Stimulated activated naive CD8-positive, alpha-beta T cell treated with anti-CD3 and anti-CD28 coated beads, Interleukin-15, amount 100 ng/mL, for 72 hours (primary cell): ENCODE measurements at places on chromosomes 7 and 10.

- DNase-seq = no peak
Measured at GRCh38 chr10:44619975-44620374, 235.1 kb upstream of the CXCL12 start.

DNA sequence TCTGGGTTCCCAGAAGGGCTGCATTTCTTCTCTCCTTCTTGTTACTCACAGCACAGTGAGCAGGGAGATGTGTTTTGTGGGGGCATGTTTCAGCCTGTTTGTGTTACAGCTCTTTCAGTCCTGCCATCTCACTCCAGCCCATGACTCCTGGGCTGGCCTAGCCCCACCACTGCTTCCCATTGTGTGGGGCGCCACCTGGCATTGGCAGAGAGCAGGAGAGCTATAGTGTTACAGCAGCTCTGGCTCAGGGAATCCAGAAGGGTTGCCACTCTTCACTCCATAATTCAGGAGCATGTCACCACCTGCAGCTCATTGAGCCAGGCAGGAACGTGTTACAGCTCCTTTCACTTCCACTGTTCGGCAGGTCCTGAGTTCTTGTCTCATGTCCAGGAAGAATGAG, 30.0 kb downstream of the CLDN12 start:
- DNase-seq = no peak

- peak; percentile 73 for DNase-seq
Measured at GRCh38 chr10:119306514-119306951, 99.2 kb downstream of the GRK5 start.

DNA sequence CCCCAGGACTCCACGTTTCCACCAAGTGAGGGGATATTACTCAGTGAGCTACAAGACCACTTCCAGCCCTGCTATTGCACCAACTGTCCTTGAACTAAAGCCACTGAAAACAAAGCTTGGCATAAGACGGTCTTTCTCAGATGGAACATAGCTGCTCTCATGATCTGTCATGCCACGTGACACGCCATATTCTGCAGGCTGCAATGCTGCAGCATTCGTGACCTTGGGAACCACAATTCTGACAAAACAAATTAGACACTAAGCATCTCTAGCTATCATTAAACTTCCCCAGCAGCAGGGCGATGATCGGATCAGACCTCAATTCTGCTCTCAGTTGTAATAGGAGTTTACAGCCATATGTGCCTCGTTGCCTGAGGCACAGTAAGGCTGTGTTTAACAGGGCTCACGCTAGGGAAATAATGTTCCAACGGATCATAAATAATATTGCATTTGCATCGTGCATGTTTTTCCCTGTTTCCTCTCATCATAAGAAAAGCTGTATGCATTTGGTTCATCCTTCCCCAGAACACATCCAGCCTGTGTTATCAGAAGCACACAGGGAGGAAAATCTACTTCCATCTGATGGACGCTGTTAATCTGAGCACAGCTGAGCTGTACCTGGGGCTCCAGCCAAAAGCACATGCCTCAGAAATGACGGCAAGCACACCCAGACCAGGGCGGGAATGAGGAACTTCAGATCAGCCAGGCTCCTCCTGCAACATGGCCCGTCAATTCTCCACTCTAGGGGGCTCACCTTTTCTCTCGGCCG, 38.6 kb upstream of the CNPY1 start:
- no peak for DNase-seq

DNA sequence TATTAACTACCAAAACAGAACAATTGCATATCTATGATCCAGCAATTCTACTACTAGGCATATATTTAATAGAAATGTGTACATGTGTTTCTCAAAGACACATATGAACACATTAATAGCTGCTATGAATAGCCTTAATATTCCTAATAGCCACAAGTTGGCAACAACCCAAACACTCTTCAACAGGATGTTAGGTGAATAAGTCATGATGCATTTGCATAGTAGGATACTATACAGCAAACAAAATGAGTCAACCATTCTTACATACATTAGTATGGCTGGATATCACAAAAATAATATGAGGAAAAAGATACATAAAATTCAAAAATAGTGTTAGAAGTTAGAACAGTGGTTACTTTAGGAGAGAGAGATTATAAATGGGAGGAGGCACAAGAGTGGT, 26.8 kb upstream of the ZNF746 start:
- DNase-seq = no peak

GRCh38 chr10:126085806-126086205, 189.4 kb downstream of the FANK1 start:
- DNase-seq = no peak

GRCh38 chr7:96822824-96823223, 113.2 kb upstream of the SEM1 start:
- no peak for DNase-seq

DNA sequence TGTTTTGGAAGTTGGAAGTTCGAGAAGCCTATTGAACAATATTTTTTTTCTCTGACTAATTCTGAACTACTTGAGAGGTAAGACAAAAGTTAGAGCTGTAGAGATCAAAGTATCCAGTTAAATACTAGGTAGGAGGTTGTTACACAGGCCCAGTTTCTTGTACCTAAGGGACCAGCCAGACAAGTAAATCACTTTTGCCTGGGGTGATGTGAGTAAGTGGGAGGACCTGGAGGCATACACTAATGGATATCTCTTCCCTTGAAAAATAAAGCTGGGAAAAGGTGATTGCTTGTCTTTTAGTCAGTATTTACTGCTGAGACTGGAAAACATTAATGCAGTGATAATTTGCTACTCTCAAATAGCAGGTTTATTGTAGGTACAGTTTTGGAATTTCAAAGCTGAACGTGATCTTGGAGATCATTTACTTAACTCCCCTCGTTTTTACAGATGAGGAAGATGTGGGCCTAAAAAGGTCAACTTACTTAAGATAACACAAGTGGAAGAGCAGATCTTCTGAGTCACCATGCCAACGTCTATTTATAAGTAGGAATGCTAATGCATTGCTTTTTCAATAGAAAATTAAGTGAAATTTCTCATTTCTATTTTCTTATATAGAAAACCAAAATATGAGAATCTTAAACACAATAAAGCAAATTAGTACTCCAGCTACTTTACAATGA, 181.3 kb downstream of the PPP1R9A start:
- no peak for DNase-seq

GRCh38 chr10:68462536-68462935, 9.2 kb downstream of the DNA2 start:
- no peak for DNase-seq

- no peak for DNase-seq
Measured at GRCh38 chr7:108660465-108660864, 90.8 kb downstream of the DNAJB9 start.

- peak; percentile 30 for DNase-seq
Measured at GRCh38 chr7:89623018-89623672, 531.1 kb upstream of the STEAP1 start.

- DNase-seq = peak; percentile 13
Measured at GRCh38 chr7:55432939-55433784, 68.0 kb downstream of the LANCL2 start.
